GM12878 (cell line): ENCODE measurements at places on chromosomes 3 and 15. TPM values are rescaled to one million over a fixed set of nuclear protein-coding genes. Genes with fewer than 3 reads are reported as not detected.

DNA sequence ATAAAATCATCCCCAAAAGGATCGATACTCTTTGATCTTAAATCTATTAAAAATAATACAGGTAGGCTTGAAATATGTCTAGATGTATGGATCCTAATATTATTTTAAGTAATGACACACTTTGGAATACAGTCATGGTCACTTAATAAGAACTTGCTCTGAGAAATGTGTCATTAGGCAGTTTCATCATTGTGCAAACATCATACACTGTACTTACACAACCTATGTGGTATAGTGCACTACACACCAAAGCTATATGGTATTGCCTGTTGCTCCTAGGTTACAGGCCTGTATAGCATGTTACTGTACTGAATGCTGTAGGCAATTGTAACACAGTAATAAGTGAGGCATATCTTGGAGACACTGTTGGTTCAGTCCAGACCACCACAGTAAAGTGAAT lies 307.1 kb downstream of the RAP2B start:
- H3K36me3 ChIP-seq: no peaks in the 10 kb centered on the region
- no peak for DNase-seq
- no peak overlapping the region for H3K4me3 ChIP-seq
- no peaks in the 10 kb centered on the region for H3K4me1 ChIP-seq
- H3K27ac ChIP-seq: no peak overlapping the region

GRCh38 chr3:171323938-171324536 lies 136.2 kb downstream of the TNIK start:
- peak overlapping the region; percentile 35; the same call in 1 of the 2 replicates for H3K27ac ChIP-seq
- H3K4me1 ChIP-seq: peaks cover 26% of the 10 kb centered on the region
- H3K36me3 ChIP-seq: no peaks in the 10 kb centered on the region
- DNase-seq: no peak
- no peak overlapping the region for H3K4me3 ChIP-seq

DNA sequence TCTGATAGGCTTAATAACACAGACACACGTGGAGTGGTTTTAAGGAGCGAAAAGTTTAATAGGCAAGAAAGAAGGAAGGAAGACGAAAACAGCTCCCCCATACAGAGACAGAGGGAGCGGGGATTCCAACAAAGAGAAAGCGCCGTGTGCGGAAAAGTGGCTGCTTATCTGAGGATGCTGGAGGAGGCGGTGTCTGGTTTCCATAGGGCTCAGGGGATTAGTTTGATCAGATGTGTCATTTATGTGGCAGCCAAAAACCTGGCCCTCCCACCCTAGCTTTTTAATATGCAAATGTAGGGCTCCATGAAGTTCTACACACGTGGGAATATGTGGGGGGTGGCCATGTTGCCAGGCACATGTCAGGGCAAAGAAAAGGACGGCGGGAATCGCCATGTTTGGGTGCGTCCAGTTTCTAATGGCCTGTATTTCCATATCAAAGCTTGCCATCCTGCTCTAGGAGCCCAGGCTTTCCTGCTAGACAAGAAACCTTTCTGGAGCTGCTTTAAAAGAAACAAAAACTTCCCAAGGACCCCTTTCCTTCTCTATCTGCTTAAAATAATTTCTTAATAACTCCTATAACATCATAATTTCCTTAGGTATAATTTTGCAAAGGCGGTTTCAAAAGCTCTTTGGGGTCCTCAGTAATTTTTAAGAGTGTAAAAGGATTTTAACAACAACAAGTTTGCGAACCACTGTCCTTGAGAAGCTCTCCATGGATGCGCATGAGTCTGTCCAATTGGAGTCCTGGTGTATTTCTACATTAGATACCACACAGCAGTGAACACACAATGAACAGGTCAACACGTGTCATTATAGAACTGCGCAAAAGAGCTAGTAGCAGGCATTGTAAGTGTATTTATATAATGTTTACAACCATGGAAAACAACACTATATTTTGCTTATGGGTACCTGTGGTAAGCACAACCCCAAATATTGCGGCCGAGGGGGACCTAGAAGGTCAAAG lies 622 bp upstream of the ZNF589 start:
- no peaks in the 10 kb centered on the region for H3K36me3 ChIP-seq
- H3K27ac ChIP-seq: no peak overlapping the region
- DNase-seq: no peak
- H3K4me1 ChIP-seq: peaks cover 7% of the 10 kb centered on the region; the same call in 1 of the 2 replicates

The ROBO2 gene
- total RNA-seq: 1.5 TPM in 2 replicates
